ENCODE measurements at places on chromosomes 12 and 14.

DNA sequence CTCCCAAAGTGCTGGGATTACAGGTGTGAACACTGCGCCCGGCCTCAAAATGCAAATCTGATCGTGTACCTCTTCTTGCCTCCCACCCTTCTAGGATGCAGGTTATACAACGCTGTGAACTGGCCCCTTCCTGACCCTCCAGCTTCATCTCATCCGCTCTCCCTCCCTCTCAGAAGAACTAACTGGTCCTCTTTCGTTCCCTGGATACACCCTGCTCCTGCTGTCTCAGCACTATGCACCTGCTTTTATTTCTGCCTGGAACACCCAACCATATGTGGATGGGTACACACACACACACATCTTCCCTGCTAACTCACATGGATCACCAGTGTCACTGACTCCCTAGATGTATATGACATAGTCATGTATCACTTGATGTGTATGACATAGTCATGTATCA is 56.1 kb upstream of the VASH1 start:
- DNase-seq, result no peak

GRCh38 chr12:24854017-24854416 is 94.9 kb downstream of the BCAT1 start:
- DNase-seq, result no peak

- DNase-seq, result no peak
Observed at GRCh38 chr14:64611358-64612020, 61.7 kb downstream of the PPP1R36 start.

GRCh38 chr12:113386866-113387566 is 16.7 kb downstream of the SDS start:
- no peak for DNase-seq

DNA sequence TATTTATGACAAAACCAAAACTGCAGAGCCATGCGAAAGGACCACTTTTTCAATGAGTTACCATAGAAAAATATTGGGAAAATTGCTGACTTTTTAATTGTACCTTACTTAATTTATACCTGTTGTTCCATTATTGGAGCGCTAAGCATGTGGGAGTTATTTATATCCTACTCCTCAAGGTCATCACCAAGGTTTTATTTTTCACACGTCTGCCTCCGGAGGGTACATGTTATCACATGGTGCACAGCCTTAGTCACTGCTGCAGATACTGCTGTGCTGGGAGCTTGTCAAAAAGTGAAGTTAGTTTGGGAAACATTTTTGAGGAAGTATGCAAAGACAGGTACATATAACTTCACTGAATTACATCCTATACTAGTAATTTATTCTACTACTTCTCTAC is 1444.3 kb downstream of the AACS start:
- DNase-seq, result no peak

- DNase-seq, result no peak
Observed at GRCh38 chr14:80264702-80265101, 53.4 kb upstream of the DIO2 start.

- peak; percentile 79 for DNase-seq
Observed at GRCh38 chr12:54262403-54262925, 17.5 kb downstream of the CBX5 start.

GRCh38 chr14:103301512-103302354 is 32.3 kb upstream of the EIF5 start:
- DNase-seq, result no peak

Data from HS-5 (cell line).